ENCODE measurements at places on chromosomes 11 and 22.

DNA sequence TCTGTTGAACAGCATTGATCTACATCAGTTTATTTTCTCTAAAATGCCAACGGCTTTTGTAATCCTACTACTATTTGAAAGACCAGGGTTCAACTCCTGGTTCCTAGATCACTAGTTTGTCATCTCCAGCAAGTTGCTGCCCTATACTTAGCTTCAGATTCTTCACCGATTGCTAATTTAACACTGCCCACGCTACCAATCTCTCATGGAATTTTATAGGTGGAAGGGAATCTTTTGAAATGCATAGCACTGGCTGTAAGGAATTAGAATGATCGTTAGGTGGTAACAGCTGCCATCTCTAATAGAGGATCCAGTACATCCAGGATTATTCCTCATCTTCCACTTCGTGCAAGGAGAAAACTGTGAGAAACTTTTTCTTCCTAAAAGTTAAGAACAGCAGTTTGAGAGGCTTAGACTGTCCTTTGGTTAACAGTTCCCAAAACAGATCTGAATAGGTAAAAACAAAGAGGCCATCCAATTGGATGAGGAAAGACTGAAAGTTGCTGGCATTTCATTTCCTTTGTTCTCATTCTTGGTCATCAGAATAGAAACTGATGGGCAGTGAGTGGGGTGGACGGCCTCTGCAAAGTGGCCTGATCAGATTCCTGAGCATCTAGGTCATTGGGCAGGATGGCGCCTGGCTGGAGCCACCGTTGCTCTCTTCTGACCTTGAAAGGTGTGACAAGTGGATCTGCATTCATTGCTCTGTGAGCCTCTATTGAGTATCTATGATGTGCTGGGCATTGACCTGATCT is 236.3 kb upstream of the SORL1-AS1 start:
- DNase-seq = no peak

GRCh38 chr11:64878223-64878493 is 263 bp downstream of the EHD1 start:
- DNase-seq = no peak

DNA sequence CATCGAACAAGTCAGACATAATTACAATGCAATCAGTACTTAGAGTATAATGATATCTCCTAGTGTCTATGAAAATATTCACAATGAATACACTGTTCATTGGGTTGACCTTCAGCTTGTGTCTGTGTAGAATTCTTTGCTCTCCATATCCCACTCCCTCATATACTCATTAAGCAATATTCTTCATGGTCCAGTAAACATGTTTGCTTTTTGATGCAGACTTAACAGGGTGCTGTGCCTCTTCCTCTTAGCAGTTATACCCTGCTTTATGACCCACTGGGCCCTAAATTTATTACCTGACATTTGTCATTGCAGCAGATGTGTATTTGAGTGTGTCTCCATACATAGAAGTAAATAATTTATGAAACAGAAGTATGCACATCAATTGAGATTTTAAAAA is 352.5 kb upstream of the CCDC179 start:
- no peak for DNase-seq

GRCh38 chr22:44188986-44189630 is 8.4 kb downstream of the PARVG start:
- no peak for DNase-seq

DNA sequence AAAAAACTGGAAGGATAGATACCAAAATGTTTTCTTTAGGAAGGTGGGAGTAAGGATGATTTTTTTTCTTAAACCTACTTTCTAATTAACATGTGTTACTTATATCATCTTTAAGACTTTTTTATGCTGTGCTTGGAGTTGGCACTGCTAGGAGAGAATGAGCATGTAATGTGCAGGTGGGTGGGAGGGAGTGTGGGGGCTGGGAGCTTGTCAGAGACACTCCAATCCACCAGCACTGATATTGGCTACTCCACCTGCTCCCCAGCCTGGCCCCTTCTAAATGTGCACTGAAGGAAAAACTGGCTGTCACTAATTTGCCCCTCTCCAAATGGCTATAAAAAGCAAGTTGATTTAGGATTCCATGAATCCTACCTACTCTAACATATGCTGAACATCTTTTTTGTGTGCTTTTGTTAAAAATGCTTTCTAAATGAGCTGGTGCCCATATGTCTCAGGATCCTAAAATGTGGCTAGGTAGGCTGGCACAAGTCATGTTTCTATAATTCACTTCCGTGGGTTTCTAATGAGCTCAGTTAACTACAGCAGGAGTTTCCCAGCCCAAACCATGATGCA is 44.3 kb upstream of the BMAL1 start:
- DNase-seq = no peak

DNA sequence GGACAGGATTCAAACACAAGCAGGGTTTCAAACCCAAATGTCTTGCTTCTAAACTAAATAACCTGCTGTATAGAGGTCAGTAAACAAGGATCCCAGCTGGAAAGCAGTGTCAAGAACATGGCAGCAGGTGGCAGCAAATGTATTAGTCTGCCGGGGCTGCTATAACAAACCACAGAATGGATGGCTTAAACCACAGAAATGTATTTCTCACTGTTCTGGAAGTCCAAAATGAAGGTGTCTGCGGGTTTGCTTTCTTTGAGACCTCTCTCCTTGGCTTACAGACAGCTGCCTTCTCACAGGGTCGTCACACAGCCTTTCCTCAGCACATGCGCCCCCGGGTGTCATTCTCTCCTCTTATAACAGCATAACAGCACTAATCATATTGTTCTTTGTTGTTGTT is 65.1 kb upstream of the LRRC55 start:
- DNase-seq = no peak

GRCh38 chr11:65506290-65506771 is 7.5 kb downstream of the MALAT1 start:
- DNase-seq = no peak

All from activated CD4-positive, alpha-beta T cell treated with anti-CD3 and anti-CD28 coated beads, Interleukin-2, amount 50 U/mL, for 4 hours (primary cell).